ENCODE measurements at places on chromosomes 4 and X.

DNA sequence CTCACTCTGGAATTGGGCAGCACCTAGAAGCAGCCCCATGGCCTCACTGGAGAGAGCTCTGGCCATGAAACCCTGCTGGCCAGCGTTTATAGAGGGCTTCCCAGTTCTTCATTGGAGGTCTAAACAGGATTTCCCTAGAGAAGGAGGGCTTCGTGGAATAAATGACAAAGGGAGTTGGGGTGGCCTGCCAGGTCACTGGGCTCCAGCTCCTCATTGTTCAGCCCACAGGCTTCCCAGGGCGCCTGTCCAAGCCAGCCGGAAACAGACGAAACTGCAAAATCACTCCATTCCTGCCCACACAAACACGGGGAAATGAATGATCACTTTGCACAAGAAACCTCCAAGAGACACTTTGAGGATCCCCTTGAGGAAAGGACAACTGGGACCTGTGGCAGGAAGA lies 189.7 kb downstream of the TSPAN5 start:
- DNase-seq: no peak

GRCh38 chr4:169663831-169664230 lies 43.5 kb downstream of the CLCN3 start:
- DNase-seq: no peak

DNA sequence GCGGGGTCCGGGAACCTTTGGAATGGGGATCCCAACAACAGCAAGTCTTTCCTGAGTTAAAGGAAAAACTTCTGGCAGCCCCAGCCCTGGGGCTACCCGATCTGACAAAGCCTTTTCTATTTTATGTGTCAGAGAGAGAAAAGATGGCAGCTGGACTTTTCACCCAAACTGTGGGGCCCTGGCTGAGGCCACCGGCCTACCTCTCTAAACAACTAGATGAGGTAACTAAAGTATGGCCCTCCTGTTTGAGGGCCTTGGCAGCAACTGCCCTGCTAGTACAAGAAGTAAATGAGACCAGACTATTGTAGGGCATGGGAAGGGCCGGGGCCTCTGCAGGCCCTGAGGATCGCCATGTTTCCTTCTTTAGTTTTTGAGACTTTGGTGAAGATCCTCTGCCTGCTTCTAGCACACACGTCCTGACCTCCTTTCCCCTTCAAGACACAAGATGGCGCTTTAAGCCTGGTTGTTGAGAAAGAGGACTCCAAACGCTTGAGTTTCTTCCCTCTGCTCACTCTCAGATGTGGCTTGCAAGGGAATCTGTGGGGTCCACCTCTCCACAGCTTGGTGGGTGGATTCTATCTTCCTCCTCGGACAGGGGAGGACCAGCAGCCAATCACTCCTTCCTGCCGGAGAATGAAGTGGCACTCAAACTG lies 18.5 kb upstream of the DRD5 start:
- no peak for DNase-seq

DNA sequence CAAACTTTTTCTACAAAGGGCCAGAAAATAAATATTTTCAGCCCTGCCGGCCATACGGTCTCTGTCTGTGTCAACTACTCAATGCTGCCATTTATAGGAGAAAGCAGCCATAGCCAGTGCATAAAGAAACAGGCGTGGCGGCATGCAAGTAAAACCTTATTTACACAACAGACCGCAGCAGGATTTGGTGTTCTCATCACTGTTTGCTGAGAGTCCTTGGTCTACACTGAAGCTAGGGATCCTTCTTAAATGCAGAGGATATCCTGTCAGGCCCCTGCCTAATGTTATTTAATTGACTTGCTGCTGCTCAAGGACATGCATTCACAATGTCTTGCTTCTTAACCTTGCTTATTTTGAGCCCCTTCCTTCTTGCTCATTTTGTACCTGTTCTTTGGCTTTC lies 54.7 kb downstream of the CPE start:
- no peak for DNase-seq

GRCh38 chrX:115525486-115525885 lies 35.5 kb upstream of the PLS3 start:
- DNase-seq: no peak

DNA sequence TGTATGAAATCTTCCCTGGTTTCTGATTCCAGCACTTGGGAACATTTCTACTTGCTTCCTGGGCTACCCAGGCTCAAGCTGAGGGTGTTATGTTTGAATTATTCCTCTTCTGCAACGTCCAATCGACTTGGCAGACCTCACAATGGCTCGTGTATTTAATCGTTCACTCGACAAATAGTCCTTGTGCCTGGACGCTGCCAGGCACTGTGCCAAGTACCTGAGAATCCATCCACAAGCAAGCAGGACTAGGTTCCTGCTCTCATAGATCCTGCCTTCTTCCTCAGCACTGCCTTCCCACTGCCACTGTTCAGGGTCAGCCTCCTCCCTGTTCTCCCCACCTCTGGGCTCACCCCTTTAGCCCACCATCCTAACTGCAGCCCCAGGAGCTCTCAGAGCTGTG lies 113.3 kb downstream of the EFNB1 start:
- no peak for DNase-seq

DNA sequence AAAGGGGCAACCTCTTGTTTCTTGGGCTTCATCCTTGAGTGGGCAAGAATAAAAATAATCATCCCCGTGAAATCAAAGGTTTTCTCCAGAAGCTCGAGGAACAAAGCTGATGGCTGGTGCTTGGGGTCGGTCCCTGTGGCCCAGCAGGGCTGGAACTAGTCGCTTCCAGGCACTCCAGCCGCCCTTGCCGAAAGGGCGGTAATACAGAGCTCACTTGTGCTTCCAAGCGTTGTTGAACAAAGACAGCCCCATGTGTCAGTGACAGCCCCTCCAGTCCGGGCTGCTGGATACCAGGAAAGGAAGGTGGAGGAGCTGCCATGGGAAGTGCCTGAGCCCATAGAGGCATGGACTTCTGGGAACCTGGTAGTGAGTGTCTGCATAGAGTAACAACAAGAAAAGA lies 5.2 kb downstream of the HELT start:
- no peak for DNase-seq

DNA sequence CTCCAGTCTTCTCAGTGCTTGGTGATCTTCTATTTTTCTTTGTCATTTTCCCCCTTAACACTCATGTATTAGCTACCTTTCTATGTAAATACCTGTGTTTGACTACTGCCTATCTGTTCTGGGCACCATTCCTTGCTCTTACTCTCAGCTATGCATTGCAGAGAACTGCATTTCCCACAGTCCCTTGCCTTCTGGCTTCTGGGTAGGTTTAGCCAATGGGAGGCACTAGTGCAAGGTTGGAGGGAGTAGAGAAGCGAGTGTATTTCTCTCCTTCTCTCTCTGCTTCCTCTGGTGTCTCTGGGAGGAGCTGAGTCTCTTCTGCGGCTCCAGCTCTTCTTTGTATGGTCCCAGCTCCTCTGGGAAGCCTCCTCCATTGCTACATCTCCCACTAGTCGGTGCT lies 50.5 kb downstream of the CWH43 start:
- no peak for DNase-seq

DNA sequence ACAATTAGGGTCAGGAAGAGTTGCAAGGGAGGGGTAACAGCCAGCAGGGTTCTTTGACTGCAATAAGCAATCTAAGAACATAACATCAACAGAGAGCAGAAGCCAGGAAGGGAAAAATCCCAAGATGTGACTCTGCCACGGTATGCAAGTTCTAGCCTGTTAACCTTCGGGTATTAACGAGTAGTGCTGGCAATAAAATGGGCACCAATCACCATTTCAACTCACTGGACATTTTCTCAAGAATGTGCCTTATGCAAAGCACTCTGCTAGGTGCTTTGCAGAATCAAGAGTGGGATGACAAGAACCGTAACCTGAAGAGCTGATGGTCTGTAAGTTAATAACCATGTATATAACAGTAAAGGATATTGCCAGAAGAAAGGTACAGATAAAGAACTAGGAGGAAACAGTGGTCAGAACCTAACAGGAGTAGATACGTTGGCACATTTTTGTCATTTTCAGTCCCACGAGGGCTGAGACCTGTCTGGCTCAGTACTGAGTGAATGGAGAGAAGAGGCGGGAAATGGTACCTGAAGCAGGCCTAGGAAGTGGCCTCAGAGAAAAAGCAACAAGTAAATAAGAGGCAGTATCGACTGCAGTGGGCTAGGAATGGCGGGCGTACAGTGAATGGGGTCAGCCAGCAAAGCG lies 2.7 kb downstream of the ELOVL6 start:
- no peak for DNase-seq

DNA sequence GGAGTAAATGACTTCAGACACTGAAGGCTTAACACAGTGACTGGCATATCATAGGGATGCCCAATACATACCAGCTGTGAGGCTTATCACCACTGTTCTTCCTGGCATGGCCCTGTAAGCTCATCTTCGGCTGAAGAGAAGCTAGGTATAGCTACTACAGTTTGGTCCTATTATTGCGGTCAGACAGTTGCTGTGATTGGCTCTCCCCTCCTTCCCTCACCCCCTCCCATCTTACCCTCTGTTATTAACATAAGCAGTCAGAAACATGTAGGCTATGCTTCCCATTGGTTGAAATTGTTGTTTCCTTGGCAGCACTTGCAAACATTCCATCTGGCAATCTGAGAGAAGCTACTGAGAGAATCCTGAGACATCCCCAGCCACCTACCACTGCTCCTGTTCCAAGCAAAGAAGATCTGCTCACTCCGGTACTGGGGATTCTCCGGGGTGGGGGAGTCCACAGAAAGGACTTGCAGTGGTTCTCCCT lies at the start of gene AKAP14:
TSS of gene AKAP14 (plus strand) at position 51 of the 484 bp plus-strand sequence. CDS start 7,331 bp downstream, outside the sequence.
- DNase-seq: no peak

DNA sequence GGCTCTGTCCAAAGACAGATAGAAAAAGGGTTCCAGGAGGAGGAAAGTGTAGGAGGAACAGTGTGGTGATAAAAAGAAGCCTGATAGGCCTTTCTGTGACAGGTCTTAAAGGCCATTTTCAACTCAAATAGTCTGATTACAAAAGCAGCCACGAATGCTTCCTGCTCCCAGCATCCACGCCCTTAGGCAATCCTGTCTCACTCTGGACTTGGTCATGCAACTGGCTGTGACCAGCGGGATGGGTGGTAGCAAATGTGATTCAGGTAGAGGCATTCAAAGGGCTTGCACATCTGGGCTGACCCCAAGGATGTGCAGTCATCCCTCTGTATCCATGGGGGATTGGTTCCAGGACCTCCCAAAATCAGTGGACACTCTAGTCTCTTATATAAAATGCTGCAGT lies 14.4 kb upstream of the SEPSECS start:
- DNase-seq: no peak

- DNase-seq: no peak
Measured at GRCh38 chr4:99414401-99414800, 20.7 kb downstream of the ADH7 start.

- no peak for DNase-seq
Measured at GRCh38 chr4:42412251-42412650, 15.0 kb downstream of the SHISA3 start.

- DNase-seq: no peak
Measured at GRCh38 chrX:13579661-13580060, 10.3 kb downstream of the EGFL6 start.

GRCh38 chr4:14868426-14869395 lies 133.6 kb upstream of the CPEB2 start:
- DNase-seq: no peak

- no peak for DNase-seq
Measured at GRCh38 chr4:42895452-42895851, 2.9 kb downstream of the GRXCR1 start.

DNA sequence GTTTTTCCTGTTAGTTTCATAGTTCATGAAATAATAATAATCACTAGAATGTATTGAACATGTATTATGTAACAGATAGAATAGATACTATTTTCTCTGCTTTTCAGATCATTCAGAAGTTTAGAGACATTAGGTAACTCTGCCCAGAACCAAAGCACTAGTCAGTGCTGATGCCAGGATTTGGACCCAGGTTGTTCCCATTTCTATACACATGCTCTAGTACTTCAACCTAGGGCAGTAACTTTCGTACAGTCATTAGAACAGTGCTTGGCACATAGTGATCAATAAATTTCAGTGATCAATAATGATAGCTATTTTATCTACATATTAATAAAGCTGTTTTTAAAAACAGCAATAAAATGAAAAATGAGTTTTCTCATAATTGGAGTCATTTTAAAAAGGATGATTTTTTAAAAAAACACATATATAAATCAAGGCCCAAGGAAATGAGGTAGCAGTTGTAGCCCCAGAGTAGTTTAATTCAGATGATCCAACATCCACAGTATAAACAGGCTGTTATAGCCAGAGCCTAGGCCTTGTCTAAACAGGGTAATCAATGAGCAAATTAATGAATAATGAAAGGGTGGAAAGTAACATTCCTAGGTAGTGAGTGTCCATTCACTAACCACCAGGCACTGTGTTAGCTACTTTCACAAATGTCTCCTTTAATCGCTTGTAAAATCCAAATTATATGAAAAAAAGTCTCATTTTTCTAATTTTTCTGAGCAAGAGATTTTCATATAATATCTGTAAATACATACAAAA lies 25.6 kb downstream of the TXK start:
- no peak for DNase-seq

- DNase-seq: no peak
Measured at GRCh38 chr4:13992975-13993520, 365.5 kb upstream of the BOD1L1 start.

GRCh38 chr4:74658116-74658515 lies 136.2 kb downstream of the BTC start:
- DNase-seq: no peak

DNA sequence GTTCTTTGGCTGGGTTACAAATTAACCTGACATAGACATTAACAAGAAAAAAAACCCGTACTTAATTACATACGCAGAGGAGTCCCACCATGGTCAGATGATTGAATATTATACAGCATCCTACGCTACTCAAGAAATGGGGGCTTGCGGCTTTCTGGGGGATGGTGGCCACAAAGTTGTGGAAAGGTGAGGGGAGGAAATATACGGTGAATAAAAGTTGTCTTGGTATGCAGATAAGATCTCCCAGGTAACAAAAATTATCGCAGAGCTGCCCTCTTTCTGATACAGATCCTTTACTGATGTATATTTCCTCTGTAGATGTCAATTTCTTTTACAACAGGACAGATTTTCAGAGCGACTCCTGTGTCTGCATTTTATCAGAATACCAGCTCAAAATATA lies 890 bp downstream of the DCAF16 start:
- DNase-seq: no peak

DNA sequence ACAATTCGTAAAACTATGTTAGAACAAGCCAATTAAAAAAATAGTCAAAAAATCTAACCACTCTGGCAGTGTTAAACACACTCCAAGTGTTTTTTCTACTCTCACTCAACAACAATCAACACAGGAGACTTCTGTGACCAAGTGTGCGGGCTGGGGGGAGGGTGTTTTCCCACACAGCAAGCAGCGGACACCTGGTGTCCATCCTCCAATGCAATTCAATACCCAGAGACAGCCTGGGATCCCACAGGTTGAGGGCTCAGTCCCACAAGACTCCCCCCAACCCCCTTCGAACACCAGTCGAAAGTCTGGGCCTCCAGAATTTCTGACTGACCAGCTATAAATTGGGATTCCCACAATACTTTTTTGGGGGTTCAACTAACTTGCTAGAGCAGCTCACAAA lies 8.3 kb upstream of the PIM2 start:
- DNase-seq: no peak

- no peak for DNase-seq
Measured at GRCh38 chr4:183789657-183790056, 115.5 kb upstream of the STOX2 start.

GRCh38 chrX:69130439-69130838 lies 34.8 kb downstream of the PJA1 start:
- no peak for DNase-seq

- no peak for DNase-seq
Measured at GRCh38 chr4:182932651-182933050, 15.5 kb upstream of the DCTD start.

- DNase-seq: no peak
Measured at GRCh38 chr4:114226968-114227760, 247.7 kb upstream of the ARSJ start.
